Left renal cortex interstitium (tissue), 4 donors: ENCODE measurements at places on chromosomes 16 and 17.

GRCh38 chr17:57609878-57610270, 135.2 kb downstream of the CCDC182 start:
- no peak for DNase-seq

GRCh38 chr17:82917699-82918345, 78.0 kb upstream of the ZNF750 start:
- no peak for DNase-seq

GRCh38 chr16:85057948-85058347, 30.4 kb downstream of the KIAA0513 start:
- DNase-seq: no peak

DNA sequence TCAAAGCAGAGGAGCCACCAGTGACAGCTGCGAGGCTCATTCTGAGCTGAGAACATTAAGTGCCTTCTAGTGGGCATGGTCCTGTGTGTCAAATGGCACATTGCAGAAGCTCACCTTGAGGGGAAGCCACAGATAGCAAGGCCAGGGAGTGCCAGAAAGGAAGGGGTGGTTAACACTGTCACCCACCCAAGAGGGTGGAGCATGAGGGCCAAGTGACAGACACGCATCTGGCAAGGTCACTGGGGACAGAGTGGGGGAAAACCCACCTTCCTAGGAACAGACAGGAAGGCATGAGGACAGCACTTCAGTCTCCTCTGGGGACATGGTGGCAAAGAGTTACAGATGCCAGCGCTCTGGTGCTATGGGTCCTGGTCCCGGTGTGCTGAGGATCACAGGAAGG, 22.1 kb downstream of the NUBP1 start:
- DNase-seq: no peak

GRCh38 chr16:68768771-68769170, 31.7 kb downstream of the CDH1 start:
- DNase-seq: no peak
